ENCODE measurements at places on chromosomes 7 and 10. TPM values are rescaled to one million over a fixed set of nuclear protein-coding genes. Genes with fewer than 3 reads are reported as not detected.
A peak's percentile ranks its signal among the peaks of the same experiment; 100 is the strongest.

DNA sequence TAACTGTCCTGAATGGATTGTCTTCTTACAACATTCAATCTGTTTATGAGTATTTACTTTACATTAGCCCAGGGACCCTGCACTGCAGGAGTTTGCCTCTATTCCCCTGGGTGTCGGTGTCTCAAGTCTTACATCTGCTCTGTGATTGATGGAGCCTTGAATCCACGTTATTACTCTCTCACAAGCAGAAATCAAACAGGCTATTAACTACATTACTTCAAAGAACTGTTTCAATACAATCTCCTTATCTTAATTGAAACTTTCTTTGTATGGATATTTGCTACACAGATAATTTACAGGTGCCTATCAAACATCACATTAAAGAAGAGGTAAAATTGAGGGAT is 3.1 kb upstream of the ARID5B start:
- no peak for DNase-seq

DNA sequence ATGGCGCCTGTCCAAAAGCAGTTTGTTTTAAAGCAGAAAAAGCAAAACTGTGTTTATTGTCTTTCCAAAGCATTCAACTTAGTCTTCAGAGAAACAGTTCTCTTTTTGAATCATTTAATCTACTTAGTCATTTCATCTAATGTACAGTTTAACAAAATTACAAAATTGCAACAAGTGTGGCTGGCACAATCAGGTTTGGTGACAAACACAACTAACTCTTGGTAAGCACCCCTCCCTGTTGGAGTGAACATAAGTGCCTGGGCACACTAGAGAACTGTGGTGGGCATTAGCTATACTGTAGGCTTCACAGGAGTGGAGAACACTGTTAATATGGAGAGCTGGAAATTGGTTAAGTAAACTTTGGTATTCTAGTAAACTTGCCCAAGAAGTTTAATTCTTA is 6.9 kb downstream of the CREM start:
- DNase-seq: no peak

- no peak for DNase-seq
Measured at GRCh38 chr7:6139189-6139996, 108.2 kb downstream of the ANKRD61 start.

- no peak for DNase-seq
Measured at GRCh38 chr7:45867471-45867870, 5.4 kb downstream of the CCDC201 start.

DNA sequence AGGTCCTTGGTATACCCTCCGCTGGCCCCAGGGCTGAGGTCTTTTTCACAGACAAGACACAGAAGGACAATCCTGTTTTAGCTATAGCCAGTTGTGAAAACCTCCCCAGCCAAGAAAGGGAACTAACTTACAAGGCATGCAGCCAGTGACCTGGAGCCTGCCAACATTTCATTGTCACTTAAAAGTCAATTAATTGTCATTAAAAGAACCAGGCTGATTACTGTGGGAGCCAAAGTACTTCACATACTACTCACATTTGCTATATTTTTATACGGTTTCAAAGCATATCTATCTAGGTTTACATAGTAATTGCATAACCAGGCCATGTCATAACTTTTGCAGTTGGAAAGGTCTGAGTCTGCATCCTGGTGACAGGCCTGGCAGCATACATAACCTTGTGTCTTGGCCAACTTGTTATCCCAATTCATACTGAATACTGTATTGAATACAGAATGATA is 31.1 kb downstream of the NRBF2 start:
- no peak for DNase-seq

- peak; percentile 11 for DNase-seq
Measured at GRCh38 chr10:66637273-66638036, 288.4 kb upstream of the LRRTM3 start.

DNA sequence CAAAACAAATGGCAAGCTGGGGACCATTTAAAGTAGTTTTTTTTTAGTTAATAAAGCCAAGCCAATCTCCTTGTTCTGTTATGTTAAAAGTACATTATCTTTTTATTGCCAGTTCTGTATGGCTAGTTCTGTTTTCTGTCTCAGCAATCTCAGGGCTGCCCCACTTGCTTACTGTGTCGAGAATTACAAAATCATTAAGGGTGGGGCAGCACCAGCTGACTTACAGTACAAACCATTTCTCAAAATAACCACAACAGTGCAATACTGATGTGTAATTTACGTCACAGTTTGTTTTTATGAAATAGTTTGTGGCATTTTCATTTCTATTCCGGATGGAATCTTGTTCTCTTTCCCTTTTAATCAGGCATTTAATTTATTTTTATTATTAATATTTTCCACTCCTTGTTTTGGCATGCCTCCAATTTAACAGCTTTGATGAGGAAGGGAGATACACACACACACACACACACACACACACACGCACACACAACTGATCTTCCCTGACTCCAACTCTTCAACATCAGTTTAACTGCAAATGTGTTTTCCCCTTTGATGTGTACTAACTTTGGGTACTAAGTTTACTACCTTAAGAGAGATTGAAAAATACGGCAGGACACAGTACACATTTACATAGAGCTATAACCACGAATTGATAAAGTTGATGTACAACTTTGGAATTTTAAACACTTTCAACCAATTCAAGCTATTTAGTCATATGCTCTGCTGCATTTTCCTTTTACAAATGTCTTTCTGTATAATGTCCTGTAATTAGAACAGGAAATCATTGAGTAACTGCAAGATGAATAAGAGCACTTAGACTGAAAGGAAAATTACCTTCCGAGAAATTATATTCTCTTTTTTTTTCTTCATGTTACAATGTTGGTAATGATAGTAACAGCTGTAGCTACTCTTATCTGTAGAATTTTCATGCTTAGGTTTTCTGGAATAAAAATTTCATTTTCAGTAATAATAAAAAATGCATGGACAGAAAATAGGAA is 91.5 kb downstream of the ARID5B start:
- peak; percentile 54 for DNase-seq

GRCh38 chr10:24697080-24697479 is 26.6 kb downstream of the ARHGAP21 start:
- DNase-seq: no peak

DNA sequence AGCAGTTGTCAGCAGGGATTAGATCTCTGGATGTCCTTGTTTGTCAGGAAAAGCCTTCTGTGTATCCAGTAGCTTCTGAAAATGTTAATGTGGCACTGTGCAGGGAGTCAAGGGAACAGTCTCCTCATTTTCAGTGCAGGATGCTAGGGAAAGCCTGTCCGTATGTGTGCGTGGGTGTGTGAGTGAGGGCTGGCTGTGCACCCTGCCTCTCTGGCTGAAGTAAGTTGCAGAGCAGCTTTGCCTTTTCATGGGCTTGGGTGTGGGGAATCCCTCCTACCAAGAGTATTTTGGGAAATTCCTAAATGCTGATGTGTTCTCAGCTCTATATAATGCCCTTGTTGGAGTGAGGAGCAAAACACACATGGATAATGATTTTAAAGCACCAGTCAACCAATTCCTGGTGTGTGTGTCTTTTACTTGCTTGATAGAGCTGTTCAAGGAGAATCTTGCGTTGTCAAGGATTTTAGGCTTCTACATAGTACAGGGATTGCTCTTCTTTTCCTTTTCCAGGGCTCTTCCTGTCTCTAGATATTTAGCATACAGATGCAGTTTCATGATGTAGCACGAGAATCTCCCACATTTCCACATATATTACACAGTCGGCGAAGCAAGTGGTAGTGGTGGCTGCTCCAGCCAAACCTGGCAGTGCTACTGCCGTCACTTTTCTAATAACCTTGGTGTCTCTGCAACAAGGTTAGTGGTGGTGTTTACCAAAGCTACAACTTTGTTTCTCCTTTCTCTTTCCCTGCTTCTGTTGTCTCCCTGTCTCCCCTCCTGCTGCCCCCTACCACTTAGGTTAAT is 92.8 kb downstream of the MCU start:
- DNase-seq: peak; percentile 37

GRCh38 chr7:118041251-118041878 is 142.6 kb upstream of the LSM8 start:
- DNase-seq: no peak

DNA sequence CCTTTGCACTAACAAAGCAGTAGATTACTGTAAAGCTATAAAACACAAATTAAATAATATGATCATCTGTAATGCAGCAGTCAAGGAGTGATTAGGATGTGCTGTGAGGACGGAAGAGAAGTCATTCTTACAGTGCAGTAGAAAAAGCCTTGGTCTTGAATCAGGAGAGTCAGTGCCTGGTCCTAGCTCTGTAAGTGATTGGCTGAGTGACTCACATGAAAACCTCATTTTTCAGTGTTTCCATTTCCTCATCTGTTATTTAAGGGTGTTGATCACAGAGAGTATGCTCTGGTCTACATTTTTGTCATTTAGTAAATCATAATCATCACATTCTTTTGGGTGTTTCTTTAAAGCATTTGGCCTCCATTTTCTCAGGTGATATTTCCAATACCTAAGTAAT is 717.8 kb downstream of the LRMDA start:
- no peak for DNase-seq

DNA sequence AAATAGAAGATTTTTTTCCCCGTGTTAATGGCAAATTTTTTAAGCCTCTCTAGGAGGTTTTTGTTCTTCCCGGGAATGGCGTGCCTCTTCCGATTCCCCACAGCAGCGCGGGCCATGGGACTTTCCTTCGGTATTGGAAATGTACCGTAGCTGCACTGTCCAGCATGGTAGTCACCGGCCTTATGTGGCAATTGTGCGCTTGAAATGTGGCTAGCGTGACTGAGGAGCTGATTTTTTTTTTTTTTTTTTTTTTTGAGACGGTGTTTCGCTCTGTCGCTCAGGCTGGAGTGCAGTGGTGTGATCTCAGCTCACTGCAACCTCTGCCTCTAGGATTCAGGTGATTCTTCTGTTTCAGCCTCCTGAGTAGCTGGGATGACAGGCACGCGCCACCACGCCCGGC is 938 bp upstream of the TCTN3 start:
- DNase-seq: no peak

DNA sequence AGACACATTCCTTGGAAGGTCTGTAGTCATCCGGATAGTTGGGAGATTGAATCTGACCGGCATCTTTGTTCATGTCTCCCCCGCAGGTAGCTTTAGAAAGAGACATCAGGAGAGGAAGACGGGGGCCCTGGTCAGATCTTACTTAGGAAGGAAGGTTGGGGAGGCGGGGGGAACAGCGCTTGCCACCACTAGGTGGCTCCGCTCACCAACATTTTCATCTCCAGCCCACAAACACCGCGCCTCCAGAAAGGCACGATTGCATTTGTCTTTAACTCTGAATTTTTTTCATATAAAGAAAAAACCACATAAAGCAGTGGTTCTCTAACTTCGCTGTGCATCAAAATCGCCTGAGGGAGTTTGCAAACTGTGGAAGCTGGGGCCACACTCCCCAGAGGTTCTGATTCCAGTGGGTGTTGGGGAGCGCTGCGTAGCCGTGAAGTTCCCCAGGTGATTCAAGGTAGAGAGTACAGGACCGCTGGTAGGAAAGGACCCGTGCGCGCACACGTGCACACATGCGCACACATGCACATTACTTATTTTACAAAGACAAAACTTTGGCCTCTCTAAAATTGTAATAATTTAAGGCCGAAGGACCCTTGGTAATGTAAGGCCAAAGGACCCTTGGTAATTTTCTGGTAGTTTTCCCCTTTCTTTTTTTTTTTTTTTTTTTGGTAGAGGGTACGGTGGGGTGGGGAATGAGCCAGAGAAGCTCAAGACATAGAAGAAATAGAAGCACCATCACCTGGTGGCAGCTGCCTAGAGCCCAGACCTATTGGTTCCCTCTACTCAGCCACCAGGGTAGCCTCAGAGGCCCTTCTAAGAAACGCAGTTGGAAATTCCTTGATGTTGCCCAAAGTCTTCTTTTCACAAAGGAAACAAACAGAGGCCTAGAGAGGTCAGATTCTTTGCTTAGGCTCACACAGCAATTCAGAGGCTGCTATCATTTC is 37.4 kb upstream of the OPALIN start:
- DNase-seq: peak; percentile 58

GRCh38 chr10:121098211-121098610 is 247.0 kb downstream of the WDR11 start:
- no peak for DNase-seq

DNA sequence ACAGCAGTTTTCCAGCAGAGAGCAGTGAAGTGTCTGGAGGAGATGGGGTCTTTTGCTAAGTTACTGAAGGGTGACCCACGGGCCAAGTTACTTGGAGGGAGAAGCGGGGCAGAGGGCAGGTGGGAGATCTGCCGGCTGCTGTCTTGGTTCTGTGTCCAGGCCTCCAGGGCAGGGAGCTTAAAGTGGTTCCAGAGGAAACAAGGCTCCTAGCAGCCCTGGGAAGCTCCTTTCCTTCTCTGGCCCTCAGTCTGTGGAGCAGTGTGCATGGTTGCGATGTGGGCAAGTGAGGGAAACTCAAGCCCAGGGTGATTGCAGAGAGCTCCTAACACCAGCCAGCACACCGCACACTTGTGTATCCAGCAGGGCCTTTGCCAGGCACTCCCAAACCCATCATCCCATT is 6.3 kb downstream of the GHRHR start:
- DNase-seq: no peak

DNA sequence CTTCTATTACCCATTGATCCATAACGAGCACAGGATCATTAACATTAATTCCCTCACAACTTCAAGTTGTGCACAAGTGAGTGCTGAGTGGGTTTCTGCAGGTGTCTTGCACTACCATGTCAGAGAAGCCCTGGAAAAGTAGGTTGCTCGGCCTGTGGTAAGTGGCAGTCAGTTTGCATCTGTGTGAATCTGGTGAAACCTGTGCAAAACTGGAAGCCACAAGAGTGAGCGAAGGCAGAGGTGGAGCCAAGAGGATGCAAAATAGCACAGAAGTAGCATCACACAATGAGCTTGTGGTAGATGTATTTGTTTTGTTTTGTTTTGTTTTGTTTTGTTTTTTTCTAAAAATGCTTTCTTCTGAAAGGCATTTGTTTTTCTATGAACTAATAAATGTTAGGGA is 181.5 kb downstream of the THSD7A start:
- no peak for DNase-seq

DNA sequence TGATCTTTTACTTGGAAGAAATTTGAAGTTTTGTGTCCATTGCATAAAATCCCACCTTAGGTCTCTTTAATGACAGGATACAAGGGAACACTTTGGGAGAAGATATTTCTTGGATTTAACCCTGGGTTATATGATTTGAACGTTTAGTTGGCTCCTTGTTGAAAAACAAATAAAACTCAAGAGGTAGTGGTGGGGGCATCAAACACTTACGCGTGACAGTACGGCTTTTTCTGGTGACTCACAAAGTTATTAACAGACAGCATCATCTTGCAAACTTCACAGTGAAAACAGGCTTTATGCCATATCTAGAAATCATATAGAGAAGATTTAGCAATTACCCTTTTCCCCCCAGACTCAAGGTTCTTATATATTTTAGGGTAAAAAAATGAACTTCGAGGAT is 699 bp downstream of the NRAP start:
- no peak for DNase-seq

DNA sequence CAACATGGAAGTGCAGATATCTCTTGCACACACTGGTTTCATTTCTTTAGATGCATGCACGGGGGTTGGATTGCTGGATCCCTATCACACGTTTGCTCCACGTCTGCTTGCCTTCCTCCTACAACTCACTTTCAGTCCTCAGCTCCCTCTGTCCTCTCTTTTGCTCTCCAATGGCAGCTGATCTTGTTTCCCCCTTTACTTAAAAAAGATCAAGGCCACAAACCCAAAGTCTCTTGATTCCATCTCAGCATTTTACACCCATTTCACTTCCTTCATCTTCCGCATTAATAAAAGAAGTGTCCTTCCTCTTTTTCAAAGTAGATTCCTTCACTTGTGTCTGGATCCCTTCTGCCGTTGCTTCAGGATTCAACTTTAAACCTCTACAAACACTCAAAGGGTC is 245.2 kb downstream of the DOCK4 start:
- no peak for DNase-seq

- no peak for DNase-seq
Measured at GRCh38 chr10:78873413-78873812, 195.4 kb upstream of the ZMIZ1 start.

Gene ZNF239
- 1.1 TPM for total RNA-seq

Gene CPA4
- not detected for total RNA-seq

Gene SPDYE11
- total RNA-seq: not detected

Gene NME8
- total RNA-seq: 0.15 TPM

Measured in heart right ventricle (tissue), 16 donors.